ENCODE measurements at places on chromosomes 6 and 20.

DNA sequence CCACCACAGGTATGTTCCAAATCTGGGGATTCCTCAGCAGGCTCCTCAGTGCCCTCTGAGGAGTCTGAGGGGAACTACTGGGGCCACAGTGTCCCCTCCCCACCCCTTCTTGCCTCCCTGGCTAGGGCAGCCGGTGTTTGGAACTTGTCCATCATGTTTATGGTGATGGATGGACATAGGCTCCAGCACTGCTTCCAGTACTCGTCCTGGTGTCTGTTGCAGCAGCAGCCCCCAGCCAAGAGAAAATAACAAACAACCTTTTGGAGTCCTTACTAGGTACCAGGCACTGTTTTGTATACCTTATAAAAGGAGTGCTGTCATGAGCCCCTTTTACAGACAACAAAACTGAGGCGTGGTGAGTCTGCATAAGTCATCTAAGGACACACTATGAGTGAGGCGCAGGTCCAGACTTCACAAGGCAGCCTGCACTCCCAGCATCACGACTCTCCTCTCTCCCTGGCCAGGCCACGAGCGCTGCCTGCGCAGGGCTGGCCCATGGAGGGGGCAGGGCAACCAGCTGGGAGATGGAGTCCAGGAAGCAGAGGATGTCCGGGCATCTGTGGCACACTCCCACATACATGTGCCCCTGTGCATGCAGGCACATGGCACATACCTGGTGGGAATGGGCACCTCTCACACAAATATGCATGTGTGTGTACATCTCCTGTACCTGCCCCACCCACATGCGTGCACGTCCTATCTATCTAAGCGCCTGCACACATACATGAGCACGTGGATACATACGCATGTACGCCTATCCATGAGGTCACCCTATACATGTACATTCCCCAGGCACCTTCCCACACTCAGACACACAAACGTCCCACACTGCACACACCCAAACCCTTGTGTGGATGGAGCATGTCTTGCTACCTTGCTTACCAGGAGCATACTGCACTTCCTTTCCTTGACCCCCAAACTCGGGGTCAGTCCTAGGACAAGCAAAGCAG is 152.7 kb downstream of the VEGFA start:
- DNase-seq, result no peak

DNA sequence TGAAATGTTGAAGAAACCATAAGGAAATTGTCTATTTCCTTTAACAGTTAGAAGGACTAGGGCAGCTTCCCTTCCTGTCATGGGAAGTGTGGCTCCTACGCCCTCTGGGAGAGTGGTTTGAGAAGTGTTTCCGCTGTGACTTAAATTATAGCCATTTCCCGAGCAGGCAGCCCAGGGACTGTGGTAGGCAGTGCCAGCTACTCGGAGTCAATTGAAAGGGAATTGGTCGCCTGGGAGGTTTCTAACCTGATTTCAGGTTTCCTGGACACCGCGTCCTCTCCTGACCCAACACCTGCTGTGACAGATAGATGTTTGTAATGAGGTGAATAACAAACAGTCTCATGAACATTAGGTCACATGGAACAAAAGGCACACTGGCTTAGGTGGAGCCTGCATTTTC is 256.1 kb upstream of the PLCB4 start:
- DNase-seq, result no peak

DNA sequence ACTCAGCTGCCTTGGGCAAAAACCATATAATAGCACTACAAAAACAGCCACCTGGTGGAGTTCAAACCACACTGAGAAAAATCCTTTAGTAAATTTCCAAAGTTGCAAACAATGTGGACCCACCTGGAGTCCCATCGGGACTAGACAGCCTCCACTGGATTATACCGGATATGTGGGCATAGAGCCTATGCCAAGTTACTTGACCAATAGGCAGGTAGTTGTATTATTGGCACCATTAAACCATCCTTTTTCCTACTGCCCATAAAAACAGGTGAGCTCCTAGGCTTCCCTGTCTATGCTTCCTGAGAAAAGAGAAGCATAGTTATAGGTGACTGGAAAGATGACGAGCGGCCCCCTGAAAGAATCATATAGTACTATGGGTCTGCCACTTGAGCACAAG is 51.7 kb upstream of the ADGRF4 start:
- no peak for DNase-seq

GRCh38 chr6:10080561-10080960 is 334.3 kb downstream of the TFAP2A start:
- no peak for DNase-seq

DNA sequence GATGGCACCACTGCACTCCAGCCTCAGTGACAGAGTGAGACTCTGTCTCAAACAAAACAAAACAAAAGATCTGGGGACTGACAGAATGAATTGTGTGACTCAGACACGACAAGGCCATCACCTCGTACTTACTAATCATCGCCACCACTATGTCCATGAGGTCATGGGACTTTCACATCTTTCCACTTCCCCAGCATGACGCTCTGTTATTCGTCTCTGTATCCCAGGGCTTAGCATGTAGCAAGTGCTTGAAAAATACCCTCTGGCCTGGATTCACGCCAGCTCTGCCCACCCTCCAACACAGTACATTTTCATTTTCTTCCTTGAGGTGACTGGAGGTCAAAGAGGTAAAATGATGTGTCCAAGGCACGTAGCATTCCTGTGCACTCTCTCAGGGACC is 27.8 kb downstream of the FGD2 start:
- DNase-seq, result no peak

DNA sequence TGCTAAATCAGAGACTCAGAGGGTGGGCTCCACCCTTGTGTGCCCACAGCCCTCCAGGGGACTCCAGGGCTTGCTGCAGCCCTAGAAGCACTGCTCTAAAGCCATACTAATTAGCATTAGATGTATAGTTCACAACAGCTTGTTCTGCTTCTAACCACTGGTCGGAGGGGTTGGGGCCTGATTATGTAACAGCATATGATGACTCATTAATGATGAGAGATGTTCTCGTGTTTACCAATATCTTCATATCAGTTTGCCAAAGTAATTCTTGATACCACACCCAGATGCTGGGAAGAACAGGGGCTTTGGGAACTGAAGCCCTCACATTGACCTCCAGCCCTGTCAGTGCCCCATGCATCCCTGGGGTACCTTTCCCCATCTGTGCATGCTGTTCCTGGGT is 104.1 kb upstream of the FOXA2 start:
- DNase-seq, result no peak

Measured in fibroblast of the aortic adventitia (primary cell).